Natural killer cell (primary cell): ENCODE measurements at places on chromosomes 2 and 18.
A peak's percentile ranks its signal among the peaks of the same experiment; 100 is the strongest.

GRCh38 chr2:54382601-54383000 lies 73.5 kb upstream of the SPTBN1 start:
- DNase-seq: no peak

GRCh38 chr2:240453461-240454105 lies 18.1 kb downstream of the GPC1 start:
- no peak for DNase-seq

DNA sequence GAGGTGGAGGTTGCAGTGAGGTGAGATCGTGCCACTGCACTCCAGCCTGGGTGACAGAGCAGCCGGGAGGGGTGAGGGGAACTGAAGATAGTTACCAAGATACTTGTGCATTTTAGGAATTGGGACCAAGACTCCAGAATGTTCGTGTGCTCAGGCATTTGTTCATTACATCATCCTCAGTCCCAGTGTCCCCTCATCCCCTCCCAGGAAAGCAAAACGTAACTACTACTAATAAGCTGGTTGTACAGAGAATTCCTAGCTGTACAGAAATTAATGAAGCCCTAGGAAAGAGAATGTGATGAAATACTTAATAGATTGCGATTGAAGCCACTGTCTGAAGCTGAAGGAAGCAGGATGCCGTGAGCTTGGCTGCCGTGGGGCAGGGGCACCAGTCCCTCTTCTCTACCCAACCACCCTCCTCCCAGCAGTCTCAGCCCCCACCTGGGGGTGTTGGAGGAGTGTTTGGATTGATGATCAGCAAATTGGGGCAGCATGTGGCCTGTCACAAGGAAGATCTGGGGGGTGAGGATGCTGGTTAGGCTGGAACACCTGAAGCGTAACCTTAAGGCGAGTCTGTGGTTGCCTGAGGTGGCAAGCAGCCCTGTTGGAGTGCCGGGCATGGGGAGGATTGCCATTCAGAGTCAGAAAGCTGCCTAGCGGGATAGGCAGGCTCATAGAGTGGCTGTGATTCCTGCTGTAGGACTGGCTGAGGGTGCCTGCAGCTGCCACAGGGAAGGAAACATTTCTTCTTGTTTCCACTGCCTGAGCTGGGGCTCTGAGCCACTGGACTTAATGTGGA lies 140.9 kb downstream of the SH3RF3 start:
- DNase-seq: no peak

DNA sequence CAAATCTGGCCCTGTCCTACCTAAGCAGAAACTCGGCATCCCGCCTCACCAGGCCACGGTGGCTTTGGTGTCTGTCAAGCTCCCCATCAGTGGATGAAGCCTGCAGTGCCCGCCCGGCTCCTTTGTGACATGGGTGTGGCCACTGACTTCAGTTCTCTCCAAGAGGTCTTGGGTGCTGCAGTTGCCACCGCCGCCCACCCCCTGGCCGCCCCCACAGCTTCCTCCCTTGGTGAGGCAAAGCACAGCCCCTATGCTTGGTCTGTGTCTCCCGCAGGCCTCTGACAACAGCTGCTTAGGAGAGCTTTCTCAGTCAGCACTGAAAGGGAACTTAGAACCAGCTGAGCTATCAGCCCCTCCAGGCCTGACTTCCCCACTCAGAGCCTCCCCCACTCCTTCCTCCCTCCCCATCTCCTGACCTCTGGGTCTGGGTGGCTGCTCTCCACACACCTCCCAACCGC lies 22.9 kb upstream of the GPR55 start:
- no peak for DNase-seq

DNA sequence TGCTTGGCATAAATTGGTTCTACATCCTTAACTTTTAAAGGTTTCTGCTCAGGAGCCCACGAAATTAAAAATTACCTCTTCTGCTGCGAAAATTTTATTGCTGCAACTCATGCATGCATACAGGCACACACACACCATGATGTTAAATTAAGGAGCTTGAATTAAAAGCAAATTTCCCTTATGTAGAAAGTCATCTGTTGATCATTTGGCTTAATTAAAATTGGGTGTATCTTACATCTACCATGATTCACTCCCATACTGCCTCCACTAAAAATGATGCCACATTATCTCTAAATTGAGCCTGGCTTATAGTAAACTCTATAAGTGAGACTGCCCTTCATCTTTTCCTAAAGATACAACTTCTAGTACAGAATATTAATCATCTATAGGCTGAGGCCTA lies 145.4 kb downstream of the NCK2 start:
- DNase-seq: no peak

DNA sequence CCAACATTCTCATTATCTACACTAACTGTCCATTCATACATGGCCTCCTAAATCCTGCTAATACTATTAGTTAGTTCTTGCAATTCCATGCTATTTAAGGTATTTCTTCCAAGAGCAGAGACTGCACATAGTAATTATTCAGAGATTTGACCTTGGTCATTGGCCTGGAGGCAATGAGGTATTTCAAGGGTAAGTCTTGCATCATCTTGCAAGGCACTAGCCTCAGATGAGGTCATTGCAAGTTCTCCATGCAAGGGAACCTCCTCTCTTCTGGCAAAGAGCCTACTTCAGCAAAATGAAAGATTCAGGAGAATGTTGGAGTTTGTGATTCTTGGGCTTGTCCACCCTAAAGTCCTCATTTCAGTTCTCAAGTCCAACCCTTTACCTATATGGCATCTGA lies 48.5 kb upstream of the IKZF2 start:
- DNase-seq: no peak

- DNase-seq: no peak
Observed at GRCh38 chr2:234694244-234695013, 197.5 kb upstream of the ARL4C start.

- DNase-seq: no peak
Observed at GRCh38 chr18:50560681-50561629, 1.1 kb downstream of the MAPK4 start.

DNA sequence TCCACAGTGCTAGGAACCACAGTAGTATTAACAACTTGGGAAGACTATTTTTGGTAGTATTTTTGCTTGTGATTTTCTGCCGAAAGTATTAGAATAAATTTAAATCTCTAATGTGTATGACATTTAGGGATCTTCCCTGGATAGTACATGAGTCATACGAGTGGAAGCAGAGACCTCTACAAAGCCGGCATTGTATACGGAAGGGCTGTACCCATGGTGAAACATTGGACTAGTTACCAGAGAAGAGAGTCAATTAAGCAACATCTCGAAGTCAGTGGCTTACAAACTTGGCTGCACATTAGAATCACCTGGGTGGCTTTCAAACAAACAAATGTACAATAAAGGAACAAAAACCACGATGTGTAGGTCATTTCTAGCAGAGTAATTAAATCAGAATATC lies 1131.7 kb upstream of the LRRTM1 start:
- DNase-seq: no peak

GRCh38 chr2:84844141-84844540 lies 36.7 kb downstream of the TRABD2A start:
- no peak for DNase-seq

GRCh38 chr2:28635191-28635611 lies 116.4 kb upstream of the PPP1CB start:
- no peak for DNase-seq

DNA sequence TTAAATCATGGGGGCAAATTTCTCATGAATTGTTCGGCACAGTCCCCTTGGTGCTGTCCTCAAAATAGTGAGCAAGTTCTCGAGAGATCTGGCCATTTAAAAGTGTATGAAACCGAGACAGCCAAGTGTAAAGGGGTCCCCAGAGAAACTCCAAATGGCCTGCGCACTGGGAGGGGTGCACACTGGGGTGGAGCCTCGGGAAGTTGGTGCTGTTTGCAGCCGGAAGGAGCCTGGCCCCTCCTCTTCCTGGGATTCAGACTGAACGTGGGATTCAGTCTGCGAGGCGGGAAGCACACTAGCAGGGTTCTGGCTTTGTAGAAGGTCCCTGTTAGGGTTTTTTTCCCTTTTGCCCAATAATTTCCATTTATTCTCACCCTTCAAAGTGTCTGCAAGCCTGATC lies 48.8 kb downstream of the RABL2A start:
- DNase-seq: no peak

- no peak for DNase-seq
Observed at GRCh38 chr18:42176599-42176998, 221.6 kb downstream of the PIK3C3 start.

DNA sequence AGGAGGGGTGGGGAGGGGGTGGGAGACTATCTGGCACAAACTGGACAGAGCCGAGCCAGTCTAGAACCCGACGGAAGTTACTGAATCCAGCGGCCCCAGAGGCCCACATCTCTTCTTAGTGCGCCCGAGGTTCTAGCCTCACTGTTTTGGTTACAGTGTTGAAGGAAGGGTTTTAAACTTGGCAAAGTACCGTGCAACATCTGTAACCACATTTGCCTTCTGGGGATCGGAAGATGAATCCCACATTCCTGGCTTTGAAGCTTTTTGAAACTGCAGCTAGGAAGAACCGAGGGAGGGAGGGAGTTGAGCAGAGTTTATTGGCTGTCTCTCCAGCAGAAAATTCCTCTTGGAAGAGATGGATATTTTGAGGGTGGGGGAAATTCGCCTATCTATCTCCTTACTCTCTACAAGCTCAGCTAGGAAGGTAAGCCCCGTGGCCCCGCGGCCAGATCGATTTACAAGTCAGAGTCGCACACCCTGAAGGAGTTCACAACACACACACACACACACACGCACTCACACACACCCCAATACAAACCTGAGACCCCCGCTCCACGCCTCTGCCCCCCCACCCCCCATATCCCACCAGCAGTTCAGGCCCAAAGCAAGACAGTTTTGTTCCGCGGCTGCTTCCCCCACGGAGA lies 1.0 kb downstream of the ACVR1 start:
- DNase-seq: peak; percentile 48

DNA sequence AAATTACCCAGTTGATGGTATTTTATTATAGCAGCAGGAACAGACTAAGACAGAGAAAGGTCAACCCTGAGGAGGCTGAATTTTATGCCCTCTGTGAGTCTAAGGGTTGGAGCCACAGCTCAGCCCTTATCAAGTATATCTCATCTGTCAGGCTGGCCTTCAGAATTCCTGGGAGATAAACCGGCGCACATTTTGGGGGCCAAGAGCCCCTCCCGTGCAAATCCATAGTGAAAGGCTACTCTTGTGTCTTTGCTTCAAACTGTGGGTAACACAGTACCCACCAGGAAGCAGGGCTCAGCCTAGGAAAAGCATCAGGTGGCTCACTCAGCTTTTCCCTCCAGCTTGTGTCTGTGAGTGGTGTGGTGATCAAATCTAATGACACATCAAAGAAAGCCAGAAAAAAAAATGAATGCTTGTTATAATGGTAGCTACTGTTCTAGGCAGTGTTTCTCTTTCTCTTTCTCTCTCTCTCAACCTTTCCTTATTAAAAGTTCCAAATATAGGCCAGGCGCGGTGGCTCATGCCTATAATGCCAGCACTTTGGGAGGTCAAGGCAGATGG lies 25.0 kb upstream of the ASXL2 start:
- no peak for DNase-seq

GRCh38 chr18:13308369-13308768 lies 89.8 kb downstream of the LDLRAD4 start:
- DNase-seq: peak; percentile 32

- DNase-seq: no peak
Observed at GRCh38 chr18:8625461-8626092, 16.3 kb downstream of the RAB12 start.

DNA sequence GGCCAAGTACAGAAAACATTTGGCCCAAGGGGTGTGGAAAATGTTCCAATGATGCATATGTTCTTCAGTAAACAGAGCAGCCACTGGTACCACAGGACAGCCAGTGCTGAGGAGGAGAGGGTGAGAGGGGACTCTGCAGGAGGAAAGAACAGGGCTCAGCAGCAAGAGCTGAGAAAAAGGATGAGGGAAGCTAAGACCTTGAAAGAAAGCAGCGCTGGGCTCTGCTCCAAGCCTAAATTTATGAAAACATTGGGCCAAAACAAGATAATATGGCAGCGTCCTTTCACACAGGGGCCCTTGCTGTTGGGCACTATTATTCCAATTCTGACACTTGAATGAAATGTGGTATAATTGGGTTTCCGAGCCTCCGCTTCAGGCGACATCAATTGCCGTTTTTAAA lies 939.0 kb upstream of the FANCL start:
- no peak for DNase-seq

DNA sequence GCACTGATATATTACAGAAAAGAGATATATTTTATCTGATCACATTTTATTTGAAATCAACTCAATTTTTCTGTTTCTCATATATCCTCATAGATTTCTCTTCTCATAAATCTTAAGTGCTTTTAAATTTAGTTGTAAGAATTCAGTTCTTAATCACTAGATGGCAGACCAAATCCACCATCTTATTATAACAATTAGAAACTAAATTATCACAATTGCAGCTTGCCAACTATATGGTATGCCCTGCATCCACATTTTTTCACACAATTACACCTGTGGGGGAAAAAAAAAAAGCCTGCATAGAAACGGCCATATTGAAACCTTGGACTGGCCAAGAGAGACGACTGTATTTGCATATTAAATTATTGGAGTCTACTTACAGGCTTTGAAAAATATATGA lies 64.4 kb downstream of the COL5A2 start:
- DNase-seq: no peak

DNA sequence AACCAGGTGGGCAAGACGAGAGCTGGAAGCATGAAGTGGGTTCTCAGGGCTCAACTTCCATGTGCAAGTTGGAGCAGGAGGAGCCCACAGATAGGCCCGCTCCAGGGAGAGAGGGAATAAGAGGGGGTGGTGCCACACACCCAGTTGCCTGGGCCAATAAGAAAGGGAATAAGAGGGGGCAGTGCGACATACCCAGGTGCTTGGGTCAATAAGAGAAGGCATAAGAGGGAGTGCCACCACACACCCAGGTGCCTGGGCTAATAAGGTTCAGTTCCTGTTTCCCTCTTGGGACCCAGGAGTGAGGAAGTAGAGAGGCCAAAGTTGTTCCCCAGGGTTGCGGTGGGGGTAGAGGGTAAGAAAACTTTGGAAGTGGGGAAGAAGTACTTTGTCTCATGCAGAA lies 127.5 kb downstream of the LAMA3 start:
- no peak for DNase-seq

DNA sequence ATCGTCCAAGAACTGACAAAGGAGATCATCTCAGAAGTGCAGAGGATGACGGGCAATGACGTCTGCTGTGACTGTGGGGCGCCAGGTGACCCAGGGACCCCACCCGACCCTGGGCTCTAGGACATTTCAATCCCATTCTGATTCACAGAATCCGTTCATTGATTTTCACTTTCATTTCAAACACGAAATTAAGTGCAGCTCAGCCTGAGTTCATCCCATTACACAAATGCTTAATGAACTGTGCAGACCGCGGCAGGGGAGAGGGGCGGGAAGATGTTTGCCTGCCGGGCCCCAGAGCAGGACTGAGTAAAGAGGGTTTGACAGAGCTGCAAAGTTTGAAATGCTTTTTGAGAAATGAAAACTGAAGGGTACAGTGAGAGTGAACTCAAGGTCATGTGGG lies 67.1 kb downstream of the ITGB1BP1 start:
- no peak for DNase-seq
